HFFc6 (cell line): ENCODE measurements at places on chromosomes 7 and 10. TPM values are rescaled to one million over a fixed set of nuclear protein-coding genes. Genes with fewer than 3 reads are reported as not detected.

- H3K4me3 ChIP-seq: no peak overlapping the region
- DNase-seq: no peak
- no peaks in the 10 kb centered on the region for H3K36me3 ChIP-seq
Observed at GRCh38 chr10:18303851-18304801, 163.9 kb downstream of the CACNB2 start.

DNA sequence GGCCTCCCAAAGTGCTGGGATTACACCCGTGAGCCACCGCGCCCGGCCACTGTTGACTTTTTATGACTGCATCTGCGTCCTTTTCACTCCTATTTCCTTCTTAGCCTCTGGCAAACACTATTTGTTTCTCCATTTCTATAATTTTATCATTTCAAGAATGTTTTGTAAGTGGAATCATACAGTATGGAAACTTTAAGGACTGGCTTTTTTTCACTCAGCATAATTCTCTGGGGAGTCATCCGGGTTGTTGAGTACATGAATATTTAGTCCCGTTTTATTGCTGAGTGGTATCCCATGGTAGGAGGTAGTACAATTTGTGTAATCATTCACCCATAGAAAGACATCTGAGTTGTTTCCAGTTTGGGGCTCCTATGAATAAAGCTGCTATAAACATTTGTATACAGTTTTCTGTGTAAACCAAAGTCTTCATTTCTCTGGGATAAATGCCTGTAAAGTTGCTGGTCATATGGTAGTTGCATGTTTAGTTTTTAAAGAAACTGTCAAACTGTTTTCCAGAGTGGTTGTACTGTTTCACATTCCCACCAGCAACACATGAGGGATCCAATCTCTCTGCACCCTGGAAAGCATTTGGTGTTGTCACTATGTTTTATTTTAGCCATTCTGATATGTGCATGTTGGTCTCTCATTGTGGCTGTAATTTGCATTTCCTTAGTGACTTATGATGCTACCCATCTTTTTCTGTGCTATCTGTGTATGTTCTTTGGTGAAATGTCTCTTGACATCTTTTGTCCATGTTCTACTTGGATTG lies 139.6 kb upstream of the EEPD1 start:
- H3K27ac ChIP-seq: no peak overlapping the region
- H3K4me3 ChIP-seq: no peak overlapping the region
- H3K27me3 ChIP-seq: peaks cover 5% of the 10 kb centered on the region
- H3K4me1 ChIP-seq: peaks cover 12% of the 10 kb centered on the region
- DNase-seq: no peak

Gene GFRA1
- total RNA-seq: 10.5 and 17.2 TPM in 2 replicates

DNA sequence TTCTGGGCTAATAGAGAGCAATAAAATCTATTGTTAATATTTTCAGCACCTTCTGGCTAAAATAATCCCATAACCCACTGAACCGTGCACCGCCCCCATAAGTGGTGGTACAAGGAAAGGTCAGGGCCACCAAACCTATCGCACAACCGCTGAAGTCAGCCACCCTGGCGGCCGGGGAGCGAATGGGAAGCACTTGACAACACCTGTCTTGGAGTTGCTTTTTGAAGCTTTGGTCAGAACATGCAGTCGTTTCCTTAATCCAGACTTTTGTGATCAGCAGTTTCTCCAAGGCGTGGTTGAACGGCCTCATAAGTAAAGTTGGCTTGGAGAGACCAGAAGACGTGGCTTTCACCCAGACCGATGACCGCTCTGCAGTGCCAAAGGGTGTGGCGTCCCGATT lies 97.4 kb downstream of the DNAJB6 start:
- H3K27ac ChIP-seq: no peak overlapping the region
- peaks cover 1% of the 10 kb centered on the region; the same call in 1 of the 2 replicates for H3K27me3 ChIP-seq
- no peaks in the 10 kb centered on the region for H3K36me3 ChIP-seq
- H3K4me1 ChIP-seq: peaks cover 26% of the 10 kb centered on the region

- DNase-seq: no peak
- no peaks in the 10 kb centered on the region; the same call in 1 of the 2 replicates for H3K36me3 ChIP-seq
- peaks cover 17% of the 10 kb centered on the region for H3K27me3 ChIP-seq
- H3K4me1 ChIP-seq: peaks cover 6% of the 10 kb centered on the region; the same call in 1 of the 2 replicates
Observed at GRCh38 chr10:3235996-3236510, 63.5 kb upstream of the PITRM1 start.

- H3K27me3 ChIP-seq: no peaks in the 10 kb centered on the region
- H3K36me3 ChIP-seq: peaks cover 5% of the 10 kb centered on the region
- no peaks in the 10 kb centered on the region for H3K4me1 ChIP-seq
- no peak overlapping the region for H3K27ac ChIP-seq
- DNase-seq: no peak
Observed at GRCh38 chr10:117782276-117782675, 239.7 kb downstream of the EMX2 start.

Gene AOAH
- not detected in 3 replicates for total RNA-seq

DNA sequence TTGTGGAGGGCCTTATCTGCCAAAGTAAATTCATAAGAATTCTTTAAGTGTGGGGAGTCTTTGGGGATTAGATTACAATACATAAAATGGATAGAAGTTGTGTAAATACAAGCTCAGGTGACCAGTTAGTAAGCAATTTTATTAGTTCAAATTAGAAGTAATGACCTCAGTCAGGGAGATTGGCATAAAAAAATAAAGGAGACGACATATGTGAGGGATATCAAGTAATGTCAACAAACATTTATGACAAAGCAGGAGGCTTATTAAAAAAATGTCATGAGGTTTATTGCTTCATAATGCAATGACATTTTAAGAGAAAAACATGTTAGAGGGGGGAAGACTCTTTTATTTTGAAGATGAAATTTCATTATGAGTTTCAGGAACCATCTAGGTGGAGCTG lies 1137.0 kb upstream of the PHF14 start:
- no peak overlapping the region for H3K27ac ChIP-seq
- no peaks in the 10 kb centered on the region for H3K27me3 ChIP-seq
- no peaks in the 10 kb centered on the region for H3K4me1 ChIP-seq
- DNase-seq: no peak
- no peak overlapping the region for H3K4me3 ChIP-seq

- H3K4me3 ChIP-seq: peak overlapping the region; percentile 20; the same call in 1 of the 2 replicates
Observed at GRCh38 chr10:88995156-88995876, 4.7 kb downstream of the FAS start.

Gene APBB1IP
- total RNA-seq: 31.8 to 36.4 TPM (median 35.4 TPM) in 3 replicates

- no peak overlapping the region for H3K27ac ChIP-seq
- H3K4me3 ChIP-seq: no peak overlapping the region
- peaks cover 5% of the 10 kb centered on the region for H3K27me3 ChIP-seq
- H3K36me3 ChIP-seq: no peaks in the 10 kb centered on the region
- DNase-seq: no peak
- H3K4me1 ChIP-seq: no peaks in the 10 kb centered on the region
Observed at GRCh38 chr7:143210541-143210940, 11.3 kb upstream of the TAS2R40 start.

Gene IDE
- total RNA-seq: 34.3 to 46.5 TPM (median 37.0 TPM) in 3 replicates

Gene GPR141
- total RNA-seq: not detected in 3 replicates

Gene PLXNA4
- 0.05 to 0.09 TPM in 2 of 3 replicates, not detected in the other for total RNA-seq

GRCh38 chr10:63027531-63027930 lies 105.6 kb upstream of the NRBF2 start:
- no peak overlapping the region for H3K4me3 ChIP-seq
- no peaks in the 10 kb centered on the region for H3K36me3 ChIP-seq
- no peak for DNase-seq
- H3K27me3 ChIP-seq: peaks cover 7% of the 10 kb centered on the region; the same call in 1 of the 2 replicates

DNA sequence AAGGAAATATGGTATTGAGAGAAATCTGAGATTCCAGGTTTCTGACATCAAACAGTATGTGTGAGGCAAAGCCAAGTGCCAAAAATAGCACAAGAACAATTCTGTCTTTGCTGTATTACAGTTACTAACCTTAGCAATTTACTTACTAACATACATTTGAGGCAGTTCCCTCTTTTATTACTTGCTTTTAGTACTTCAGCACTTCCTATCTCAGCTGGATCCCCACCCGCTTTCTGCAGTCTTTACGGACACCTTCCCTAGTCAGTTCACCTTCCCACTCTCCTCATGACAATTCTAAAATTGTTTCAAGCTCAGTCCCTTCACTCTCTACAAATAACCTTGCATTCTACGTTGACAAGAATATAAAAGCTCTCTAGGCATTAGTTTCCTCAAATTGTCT lies 79.2 kb downstream of the ELAPOR2 start:
- H3K36me3 ChIP-seq: no peaks in the 10 kb centered on the region; the same call in 1 of the 2 replicates
- H3K27ac ChIP-seq: no peak overlapping the region
- H3K27me3 ChIP-seq: peaks cover 1% of the 10 kb centered on the region; the same call in 1 of the 2 replicates

DNA sequence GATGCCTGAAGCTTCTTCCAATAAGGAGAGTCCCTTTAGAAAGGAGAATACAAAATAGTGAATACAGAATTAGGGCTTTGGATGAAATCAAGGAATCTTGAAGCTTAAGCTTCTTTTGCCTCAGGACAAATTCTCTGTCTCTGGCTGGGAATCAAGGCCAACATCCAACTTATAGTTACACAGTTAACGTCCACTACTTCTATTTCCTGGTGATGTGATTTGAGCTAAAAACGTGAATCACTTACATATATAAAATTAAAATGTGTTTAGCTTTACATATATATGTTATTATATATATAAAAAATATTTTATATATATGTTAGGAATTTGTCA lies 11.4 kb upstream of the INPP5F start:
- no peak overlapping the region; the same call in 1 of the 2 replicates for H3K27ac ChIP-seq
- H3K27me3 ChIP-seq: peaks cover 2% of the 10 kb centered on the region; the same call in 1 of the 2 replicates
- H3K36me3 ChIP-seq: no peaks in the 10 kb centered on the region
- H3K4me1 ChIP-seq: peaks cover 9% of the 10 kb centered on the region

DNA sequence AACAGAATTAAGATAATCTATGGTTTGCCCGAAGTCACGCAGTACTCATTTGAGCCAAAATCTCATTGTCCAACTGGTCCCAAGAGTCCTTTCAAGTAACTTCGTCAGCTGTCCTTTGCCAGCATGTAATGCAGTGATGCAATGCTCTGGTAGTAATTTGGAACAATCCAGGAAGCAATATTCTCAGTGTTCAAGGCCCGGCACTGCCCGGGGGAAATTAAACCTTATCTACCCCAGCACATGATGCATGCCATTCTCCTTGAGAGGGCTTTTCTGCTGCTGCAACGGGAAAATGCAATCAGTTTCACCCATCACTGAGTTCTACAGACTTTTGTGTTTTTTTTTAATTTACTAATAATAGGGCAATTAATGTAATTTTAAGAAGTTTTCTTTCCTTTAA lies 77.6 kb upstream of the NME8 start:
- no peak overlapping the region for H3K27ac ChIP-seq
- no peaks in the 10 kb centered on the region for H3K27me3 ChIP-seq
- no peak overlapping the region for H3K4me3 ChIP-seq
- H3K36me3 ChIP-seq: peaks cover 9% of the 10 kb centered on the region; the same call in 1 of the 2 replicates

Gene FAM131B
- total RNA-seq: 0.87 to 1.8 TPM (median 1.3 TPM) in 3 replicates

- no peak for DNase-seq
- no peak overlapping the region for H3K4me3 ChIP-seq
- no peaks in the 10 kb centered on the region; the same call in 1 of the 2 replicates for H3K27me3 ChIP-seq
- peaks cover 29% of the 10 kb centered on the region for H3K4me1 ChIP-seq
Observed at GRCh38 chr7:140675726-140676125, 3.0 kb downstream of the ADCK2 start.

Gene HYCC1
- 88.5 to 107 TPM (median 95.8 TPM) in 3 replicates for total RNA-seq

Gene PNLIPRP1
- not detected in 3 replicates for total RNA-seq

GRCh38 chr7:16668049-16668858 lies 22.3 kb downstream of the BZW2 start:
- peak overlapping the region; percentile 79 for H3K4me3 ChIP-seq
- peaks cover 2% of the 10 kb centered on the region; the same call in 1 of the 2 replicates for H3K27me3 ChIP-seq
- peak; percentile 99 for DNase-seq
- peaks cover 65% of the 10 kb centered on the region for H3K4me1 ChIP-seq
- peaks cover 52% of the 10 kb centered on the region for H3K36me3 ChIP-seq

DNA sequence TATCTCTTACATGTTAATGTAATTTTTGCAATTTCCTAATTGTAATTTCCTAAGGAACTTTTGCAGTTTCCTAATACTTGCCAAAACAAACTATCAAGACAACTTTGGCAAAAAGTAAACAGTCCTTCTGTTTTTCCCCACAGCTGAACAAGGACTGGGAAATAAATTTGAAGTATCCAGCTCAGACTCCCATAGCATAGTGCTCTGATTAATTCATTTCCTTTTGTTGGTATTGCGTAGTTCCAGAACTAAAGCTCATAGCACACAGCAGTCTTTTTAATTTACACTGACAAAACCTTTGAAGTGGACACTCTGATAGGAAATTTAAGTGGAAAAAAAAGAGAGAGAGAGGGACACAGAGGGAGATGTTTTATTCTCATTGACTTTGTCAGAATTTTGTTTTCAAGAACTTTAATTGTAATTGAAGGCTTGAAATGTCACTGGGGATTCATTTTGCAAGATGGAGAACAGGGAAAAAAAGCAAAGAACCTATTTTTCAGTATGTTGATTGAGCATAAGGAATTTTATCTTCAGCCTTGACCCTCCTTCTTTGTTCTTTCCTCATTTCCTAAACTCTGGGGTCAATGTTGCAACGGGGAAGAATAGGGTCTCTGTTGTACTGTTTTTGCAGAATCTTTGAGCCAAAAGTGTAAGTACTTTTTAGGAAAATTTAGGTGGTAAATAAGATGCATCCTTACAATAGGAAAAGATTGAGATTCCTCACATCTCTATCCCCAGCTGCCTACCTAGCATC lies 232.2 kb upstream of the NPSR1 start:
- H3K4me3 ChIP-seq: no peak overlapping the region
- peaks cover 9% of the 10 kb centered on the region for H3K27me3 ChIP-seq
- no peak overlapping the region for H3K27ac ChIP-seq
- H3K36me3 ChIP-seq: no peaks in the 10 kb centered on the region
- DNase-seq: no peak
